ENCODE measurements at places on chromosomes 13 and 19. TPM values are rescaled to one million over a fixed set of nuclear protein-coding genes. Genes with fewer than 3 reads are reported as not detected.

The ADGRE1 gene
- total RNA-seq = 0.22 TPM

The ZSCAN1 gene
- not detected for total RNA-seq

The ELL gene
- 23.9 TPM for total RNA-seq

The ATP11A gene
- 11.2 TPM for total RNA-seq

The ZNF536 gene
- not detected for total RNA-seq

The SERP2 gene
- total RNA-seq = 3.4 TPM

Measured in placental pericyte (primary cell).